GM13977 (cell line): ENCODE measurements at places on chromosomes 5 and 9.
A peak's percentile ranks its signal among the peaks of the same experiment; 100 is the strongest.

GRCh38 chr5:155750571-155750970 lies 576.4 kb upstream of the SGCD start:
- no peak for DNase-seq

DNA sequence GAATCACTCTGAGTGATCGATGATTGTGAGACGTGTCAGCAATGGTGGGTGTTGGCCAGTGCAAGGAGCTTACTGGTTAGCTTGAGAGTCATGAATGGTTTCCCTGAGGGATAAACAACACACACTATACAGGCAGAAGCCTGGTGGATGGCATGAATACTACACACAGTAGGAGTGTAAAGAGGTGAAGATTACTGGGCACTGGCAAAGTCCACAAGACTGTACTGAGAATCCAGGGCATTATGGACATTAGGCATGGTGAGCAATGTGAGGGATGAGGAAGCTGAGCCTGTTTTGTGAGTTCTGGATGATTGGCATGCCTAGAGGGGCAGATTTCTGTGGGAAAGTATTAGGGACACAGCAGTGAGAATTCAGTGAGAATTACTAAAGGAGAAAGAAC lies 71.3 kb downstream of the KDM4C start:
- DNase-seq = no peak

- DNase-seq = no peak
Measured at GRCh38 chr9:131167936-131168335, 42.5 kb downstream of the NUP214 start.

- no peak for DNase-seq
Measured at GRCh38 chr9:99259231-99259918, 37.3 kb downstream of the SEC61B start.

DNA sequence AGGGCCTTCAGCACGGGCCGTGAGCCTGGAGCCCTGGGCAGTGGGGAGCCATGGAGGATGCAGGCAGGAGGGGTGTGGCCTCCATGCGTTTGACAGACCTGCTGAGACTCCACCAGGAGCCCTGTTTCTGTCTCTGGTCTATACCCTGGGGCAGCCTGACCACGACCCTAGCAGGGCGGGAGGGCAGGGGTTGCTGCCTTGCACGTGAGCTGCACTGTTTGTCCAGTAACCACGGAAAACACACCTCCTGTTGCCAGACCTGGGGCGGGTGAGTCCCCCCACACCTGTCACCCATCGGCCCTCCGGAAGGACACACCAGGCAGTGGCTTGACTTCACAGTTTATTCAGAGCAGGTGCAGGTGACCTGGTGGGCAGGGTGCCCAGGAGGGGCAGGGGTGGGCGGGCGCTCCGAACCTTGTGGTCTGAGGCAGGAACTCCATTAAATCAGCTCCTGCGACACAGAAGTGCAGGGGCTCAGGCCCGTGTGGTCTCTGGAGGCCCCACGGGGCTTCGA lies 3.9 kb downstream of the LCN8 start:
- DNase-seq = no peak

- no peak for DNase-seq
Measured at GRCh38 chr9:580652-581342, 260.7 kb upstream of the DMRT1 start.

DNA sequence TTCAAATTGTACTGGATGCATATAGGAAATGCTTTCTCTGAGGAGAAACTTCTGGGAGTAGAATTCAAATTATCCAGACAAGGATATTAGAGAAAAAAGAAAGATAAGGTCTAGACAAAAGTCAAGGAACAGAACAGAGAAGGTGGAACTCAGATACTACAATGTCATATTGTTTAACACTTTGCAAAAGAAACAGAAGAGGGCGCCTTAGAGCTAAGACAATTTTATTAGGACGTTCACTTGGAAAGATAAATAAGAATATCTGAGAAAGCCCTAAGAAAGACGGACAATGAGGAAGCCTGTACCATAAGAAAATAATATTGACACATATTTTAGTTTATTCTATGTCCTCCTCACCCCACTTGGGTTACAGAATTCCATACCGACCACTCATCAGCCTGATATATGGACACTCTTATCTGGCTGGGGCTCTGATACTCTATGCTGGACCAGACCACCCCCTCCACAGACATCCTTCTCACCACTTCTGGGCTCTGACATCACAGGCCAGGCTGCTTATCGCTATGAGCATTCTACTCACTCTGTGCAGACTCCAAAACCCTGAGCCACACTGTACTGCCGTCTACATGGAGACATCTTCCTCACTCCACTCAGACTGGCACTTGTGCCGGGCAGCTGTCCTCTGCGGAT lies 9.1 kb upstream of the AK3 start:
- DNase-seq = peak; percentile 40

- no peak for DNase-seq
Measured at GRCh38 chr5:108006791-108007190, 336.1 kb upstream of the EFNA5 start.

DNA sequence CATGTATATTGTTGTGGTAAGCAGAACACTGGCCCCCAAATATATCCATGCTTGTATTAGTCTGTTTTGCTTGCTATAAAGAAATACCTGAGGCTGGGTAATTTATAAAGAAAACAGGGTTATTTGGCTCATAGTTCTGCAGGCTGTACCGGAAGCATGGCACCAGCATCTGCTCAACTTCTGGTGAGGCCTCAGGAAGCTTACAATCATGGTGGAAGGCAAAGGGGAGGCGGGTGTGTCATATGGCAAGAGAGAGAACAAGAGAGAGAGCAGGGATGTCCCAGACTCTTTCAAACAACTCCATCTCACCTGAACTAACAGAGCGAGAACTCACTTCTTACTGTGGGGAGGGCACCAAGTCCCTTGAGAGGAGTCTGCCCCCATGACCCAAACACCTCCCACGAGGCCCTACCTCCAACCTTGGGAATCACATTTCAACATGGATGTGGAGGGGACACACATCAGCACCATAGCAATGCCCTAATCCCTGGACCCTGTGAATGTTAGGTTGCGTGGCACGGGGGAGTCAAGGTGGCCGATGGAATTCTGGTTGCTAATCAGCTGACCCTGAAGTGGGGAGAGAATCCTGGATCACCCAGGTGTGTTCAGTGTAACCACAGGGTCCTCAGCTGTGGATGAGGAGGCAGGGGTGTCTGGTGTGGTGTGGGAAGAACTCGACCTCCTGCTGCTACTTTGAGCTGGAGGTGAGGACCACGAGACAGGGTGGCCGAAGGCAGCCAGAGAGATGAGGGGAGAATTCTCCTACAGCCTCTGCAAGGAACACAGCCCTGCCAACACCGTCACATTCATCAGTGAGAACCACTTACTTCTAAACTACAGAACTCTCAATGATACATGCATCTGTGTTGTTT lies 172.8 kb downstream of the AUH start:
- DNase-seq = no peak

DNA sequence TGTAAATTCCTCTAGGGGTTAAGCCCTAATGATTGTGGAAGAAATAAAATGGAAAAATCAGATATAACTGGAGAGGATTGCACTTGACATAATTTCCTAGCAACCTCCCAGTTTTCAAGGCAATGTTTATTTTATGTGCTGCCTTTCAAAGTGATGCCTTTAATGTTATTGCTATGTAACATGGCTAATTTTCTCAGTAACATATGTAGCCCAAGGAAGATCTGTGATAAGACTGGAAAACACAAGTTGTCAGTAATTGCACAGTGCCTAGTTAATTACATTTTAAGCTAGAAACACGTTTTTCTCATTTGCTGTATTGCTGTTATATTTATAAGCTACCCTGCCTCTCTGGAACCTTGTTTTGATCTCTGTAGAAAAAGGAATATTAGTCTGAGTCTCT lies 49.2 kb upstream of the KCNN2 start:
- DNase-seq = no peak

DNA sequence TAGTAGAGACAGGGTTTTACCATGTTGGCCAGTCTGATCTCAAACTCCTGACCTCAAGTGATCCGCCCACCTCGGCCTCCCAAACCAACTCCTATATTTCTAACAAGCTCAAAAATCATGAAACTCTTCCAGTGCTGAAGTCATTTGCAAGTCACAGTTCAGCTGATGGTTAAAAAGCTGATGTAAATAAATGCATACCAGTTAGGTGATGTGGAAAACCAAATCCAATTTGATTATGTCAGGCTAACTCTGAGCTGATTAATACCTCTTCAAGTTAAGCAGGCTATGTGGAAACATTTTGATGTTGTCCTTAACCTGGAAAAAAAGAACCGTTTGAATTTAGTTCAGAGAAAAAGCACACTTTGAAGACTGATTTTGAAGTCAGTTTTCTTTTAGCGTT lies 51.0 kb downstream of the TMEM252 start:
- no peak for DNase-seq

DNA sequence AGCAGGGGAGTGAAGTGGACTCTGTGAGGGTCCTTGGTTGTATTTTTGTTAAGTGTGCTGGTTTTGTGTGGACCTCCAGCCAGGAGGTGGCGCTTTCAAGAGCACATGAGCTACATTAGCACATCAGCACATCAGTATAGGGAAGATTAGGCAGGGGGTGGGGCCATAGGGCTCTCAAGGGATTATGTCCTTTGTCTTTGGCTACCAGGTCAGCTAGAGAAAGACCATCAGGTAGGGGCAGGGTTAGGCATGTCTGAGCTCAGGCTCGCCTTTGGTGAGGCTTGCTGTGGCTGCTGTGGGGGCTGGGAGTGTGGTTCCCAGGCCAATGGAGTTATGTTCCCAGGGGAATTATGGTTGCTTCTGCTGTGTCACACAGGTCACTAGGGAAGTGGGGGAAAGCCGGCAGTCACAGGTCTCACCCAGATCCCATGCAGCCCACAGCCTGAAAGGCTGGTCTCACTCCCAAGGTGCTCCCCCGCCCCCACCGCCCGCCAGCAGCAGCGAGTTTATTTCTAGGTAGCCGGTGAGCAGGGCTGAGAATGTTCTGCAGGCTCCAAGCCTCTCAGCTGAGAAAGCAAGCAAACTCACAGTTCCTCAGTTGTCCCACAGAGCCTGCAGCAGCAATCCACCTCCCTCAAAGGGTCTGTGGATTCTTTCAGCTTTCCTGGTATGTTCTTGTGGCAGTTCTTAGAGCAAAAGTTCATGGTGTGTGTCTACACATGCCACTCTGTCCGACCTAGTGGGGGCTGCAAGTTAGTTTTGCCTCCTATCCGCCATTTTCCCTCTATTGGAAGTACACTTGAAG lies 13.7 kb downstream of the OR1J1 start:
- peak; percentile 34 for DNase-seq

GRCh38 chr9:26324786-26325443 lies 567.7 kb downstream of the CAAP1 start:
- DNase-seq = no peak

DNA sequence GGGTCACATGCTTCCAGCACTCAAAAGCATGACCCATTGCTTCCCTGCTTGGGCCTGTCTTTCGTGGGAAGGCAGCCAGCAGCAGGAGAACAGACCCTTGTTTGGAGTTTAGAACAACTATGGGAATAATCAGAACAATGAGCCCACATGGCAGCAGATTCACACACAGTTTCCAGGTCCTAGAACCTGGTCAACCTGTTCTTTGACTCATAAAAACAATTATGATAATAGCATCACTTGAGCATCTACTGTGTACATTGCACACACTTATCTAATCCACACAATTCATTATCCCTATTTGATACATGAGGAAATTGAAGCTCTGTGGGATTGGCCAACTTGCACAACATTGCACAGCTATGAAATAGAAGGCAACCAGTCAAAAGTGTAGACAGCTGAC lies 41.7 kb downstream of the KLF4 start:
- no peak for DNase-seq

GRCh38 chr9:20380546-20380945 lies 241.8 kb downstream of the MLLT3 start:
- DNase-seq = no peak

GRCh38 chr5:110969502-110969901 lies 102.0 kb upstream of the TSLP start:
- no peak for DNase-seq
